ENCODE measurements at places on chromosomes 4 and X. TPM values are rescaled to one million over a fixed set of nuclear protein-coding genes. Genes with fewer than 3 reads are reported as not detected.
A peak's percentile ranks its signal among the peaks of the same experiment; 100 is the strongest.

GRCh38 chr4:114196606-114197005, 217.2 kb upstream of the ARSJ start:
- DNase-seq, result no peak

The SPATA4 gene
- 0.55 TPM for total RNA-seq

The ZFYVE28 gene
- 5.6 TPM for total RNA-seq

DNA sequence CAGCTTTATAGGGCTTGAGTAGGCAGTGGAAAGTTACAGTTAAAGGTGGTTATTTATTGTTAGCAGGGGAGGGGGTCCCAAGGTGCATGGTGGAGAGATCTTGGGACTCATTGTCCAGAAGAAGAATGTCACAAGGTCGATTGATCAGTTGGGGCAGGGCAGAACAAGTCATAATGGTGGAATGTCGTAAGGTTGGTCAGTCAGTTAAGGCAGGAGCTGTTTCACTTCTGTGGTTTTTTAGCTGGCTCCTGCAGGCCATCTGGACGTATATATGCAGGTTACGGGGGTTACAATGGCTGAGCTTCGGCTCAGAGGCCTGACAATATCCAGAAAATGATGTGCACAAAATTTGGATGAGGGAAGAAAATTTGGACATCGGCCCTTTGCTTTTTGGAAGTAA, 7.1 kb downstream of the OFD1 start:
- DNase-seq, result no peak

- DNase-seq, result no peak
These were observed 261.0 kb upstream of the NDST3 start for GRCh38 chr4:117773064-117773936.

GRCh38 chrX:40022421-40022820, 75.3 kb downstream of the BCOR start:
- DNase-seq, result no peak

- no peak for DNase-seq
These were observed 552.6 kb downstream of the TRIML1 start for GRCh38 chr4:188691811-188692210.

The HELT gene
- not detected for total RNA-seq

DNA sequence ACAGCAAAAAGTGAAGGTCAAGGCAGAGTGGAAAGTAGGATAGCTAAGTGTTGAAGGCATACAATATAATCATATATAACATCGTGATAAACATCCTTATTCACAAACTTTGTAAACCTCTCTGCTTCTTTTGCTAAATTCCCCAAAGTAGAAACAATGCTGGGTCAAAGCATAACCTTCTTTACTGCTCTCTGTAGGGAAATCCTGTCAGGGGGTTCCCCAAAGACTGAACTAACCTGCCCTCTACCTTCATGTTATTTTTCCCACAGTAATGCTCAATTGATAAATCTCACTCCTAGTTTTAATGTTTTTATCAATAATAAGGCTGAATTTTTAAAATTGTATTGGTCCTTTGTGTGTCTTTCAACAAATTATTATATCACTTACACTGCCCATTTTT, 55.7 kb downstream of the DCHS2 start:
- no peak for DNase-seq

DNA sequence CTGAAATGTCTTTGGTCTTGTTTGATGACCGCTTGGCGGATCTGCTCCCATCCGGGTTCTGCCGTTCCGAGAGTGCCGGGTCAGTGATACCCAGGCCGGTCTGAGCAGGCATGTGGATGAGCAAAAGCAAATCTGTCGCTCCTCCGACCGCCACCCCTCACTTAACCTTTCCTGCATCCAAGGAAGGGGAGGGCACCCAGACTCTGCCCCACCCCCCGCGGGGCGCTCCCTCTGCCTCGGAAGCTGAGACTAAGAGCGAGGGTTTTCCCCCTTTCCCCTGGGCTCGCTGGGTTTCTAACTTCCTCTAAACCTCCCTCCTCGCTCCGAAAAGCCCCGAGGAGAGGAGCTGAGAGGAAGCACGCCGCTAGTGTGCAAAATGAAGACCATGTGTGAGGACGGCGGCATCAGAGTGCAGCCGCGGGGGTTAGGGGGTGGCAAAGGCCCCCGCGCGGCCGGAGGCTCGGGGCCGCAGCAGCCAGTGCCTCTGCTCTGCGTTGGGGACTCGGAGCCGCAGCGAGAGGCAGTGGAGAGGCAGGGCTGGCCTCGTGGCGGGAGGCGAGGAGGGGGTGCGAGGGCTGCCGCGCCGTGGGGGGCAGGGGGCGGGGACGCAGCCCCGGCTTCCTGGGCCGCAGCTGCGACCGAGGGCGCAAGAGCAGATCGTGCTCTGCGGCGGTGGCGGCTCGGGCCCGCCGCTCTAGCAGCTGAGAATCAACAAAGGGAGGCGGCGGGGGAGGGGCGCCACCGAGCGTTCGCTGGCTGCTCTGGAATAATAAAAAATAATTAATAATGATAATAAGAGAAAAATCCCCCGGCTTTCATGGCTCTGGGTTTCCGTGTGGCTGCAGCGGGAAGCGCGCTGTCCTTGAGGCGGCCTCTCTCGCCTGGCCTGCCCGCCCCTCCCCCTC, 55.8 kb upstream of the BCOR start:
- DNase-seq, result peak; percentile 49
